ENCODE measurements at places on chromosomes 4 and X.

DNA sequence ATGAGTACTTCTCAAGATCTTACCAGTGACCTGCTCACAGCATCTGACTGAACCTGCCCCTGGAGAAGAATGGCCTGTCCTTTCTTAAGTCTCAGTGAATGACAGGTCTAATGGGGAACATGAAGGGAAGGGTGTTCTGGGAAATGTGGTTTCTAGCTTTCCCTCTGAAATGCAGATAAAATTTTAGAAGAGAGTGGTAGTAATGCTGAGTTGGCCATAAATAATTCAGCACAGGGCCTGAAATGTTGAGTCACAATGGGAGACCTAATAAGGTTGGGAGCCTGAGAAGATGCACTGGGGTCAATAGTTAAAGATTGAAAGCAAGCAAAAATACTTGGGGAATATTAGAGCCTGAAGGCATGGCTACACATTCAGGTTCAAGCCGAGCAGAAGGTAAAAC, 214.9 kb upstream of the ARHGAP24 start:
- no peak for DNase-seq

DNA sequence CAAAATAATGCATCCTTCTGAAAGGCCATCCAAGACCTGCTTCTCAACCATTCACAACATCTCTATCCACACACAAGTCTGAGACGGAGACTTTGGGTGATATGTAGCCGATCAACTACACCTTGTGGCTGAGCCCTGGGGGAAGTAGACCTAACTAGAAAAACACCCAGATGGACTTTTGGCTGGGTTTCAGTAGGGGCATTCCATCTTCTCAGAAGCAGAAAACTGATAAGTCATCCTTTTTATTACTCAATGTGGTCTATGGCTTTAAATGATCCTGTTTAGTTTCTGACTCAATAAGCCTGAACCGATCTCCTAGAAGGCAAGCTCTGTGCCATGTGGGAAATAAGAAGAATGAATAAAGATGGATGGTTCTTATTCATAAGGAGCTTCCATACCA, 82.5 kb upstream of the AFF2 start:
- DNase-seq, result no peak

- peak; percentile 1 for DNase-seq
Observed at GRCh38 chr4:98260047-98260578, 1.1 kb upstream of the RAP1GDS1 start.

DNA sequence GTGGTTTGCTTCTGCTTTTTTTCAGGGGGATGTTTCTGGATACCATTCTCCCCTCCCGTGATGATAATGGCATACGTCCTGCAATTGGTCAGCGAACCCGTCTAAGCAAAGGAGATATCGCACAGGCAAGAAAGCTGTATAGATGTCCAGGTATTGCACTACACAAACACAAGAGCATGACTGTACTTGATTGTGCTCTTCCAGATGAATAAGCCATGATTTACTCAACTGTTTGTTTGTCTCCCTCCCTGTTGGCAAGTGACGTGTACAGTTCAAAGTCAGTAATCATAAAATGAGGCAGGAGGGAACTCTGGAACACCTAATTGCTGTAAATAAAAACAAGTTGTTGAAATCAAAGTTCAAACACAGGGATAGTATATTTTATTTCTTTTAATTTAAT, 141.4 kb downstream of the TLL1 start:
- no peak for DNase-seq

DNA sequence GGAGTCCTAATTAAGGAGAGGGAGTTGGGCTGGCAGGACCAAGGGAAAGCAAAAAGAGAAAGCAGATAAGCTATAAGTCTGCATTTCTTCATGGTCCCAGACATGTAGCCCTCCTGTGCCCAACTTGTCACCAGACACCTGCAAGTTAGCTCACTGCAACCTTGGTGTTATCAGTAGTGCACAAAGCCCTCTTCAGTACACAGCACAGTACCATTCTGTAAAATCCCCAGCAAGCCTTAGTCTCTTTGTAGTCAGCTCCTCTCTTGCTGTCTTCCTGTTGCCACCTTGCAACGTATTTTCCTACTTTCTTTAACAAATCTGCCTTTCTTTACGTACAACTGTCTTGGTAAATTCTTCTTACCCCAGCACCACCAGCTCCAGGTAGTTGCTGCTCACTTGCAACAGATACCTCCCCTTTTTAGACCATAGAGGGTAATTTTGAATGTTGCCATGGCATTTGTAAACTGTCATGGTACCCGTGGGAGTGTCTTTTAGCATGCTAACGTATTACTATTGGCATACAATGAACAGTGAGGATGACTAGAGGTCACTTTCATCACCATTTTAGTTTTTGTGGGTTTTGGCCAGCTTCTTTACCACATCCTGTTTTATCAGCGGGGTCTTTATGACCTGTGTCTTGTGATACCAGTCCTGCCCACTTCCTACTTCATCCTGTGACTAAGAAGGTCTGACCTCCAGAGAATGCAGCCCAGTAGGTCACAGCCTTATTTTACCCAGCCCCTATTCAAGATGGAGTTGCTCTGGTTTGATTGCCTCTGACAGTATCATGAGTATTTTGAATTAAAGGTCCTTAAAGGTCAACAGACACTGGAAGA, 28.3 kb upstream of the AP1S2 start:
- DNase-seq, result no peak

DNA sequence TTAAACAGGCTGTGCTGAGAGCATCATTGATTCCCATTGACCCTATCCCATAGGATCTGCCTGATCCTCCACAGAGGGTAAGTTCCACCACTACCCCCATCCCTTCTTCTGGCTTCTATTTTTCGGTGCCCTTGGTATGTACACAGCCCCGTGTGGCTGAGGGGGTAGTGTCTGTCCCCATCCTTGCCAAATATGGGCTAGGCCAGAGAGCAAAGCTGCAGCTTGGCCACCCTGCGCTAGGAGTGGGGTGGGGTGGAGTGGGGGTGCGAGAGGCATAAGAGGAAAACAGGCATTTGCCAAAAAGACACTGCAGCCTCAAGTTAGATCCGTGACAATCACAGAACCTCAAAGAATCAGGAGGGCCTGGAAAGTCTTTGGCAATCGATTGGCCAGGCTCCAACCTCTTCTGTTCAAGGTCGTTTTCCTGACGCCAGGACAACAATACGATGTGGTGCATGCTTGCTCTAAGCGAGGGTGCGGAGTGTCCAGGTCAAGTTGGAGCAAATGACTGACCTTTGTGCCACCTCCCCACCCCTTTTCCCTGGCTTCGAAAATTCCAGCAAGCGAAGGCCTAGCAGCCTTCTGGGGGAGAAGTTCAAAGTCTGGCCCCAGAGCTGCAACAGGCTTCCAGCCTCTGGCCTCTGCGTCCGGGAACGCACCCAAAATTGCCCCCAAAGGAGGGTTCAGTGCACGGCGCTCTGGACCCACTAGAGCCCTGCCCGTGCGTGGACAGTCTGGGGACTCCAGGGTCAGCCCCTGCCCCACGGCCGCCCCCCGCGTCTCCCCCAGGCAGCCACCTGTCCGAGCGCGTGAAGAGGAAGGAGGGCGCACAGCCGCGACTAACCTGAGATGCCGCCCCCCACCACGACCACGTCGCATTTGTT, 598 bp downstream of the MAOB start:
- no peak for DNase-seq

DNA sequence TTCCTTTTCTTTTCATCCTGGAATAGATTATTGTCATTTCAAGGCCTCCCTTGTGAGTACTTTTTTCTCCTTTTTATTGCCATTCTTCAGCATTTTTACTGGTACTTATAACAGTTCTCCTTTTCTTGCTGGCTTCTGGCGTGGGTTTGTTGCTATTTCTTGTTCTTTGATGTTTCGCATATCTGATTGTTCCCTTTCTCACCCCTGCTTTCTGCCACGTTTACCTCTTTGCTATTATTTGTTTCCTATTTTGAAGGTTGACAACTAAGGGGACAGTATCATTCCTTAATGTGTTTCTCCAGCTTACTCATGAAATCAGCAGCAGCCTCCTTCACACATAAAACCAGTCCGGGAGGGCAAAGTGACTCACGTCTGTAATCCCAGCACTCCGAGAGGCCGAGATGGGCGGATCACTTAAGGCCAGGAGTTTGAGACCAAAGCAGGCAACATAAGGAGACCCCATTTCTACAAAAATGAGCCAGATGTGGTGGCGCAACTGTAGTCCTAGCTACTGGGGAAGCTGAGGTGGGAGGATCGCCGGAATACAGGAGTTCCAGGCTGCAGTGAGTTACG, 72.6 kb downstream of the DMD start:
- DNase-seq, result no peak

- DNase-seq, result no peak
Observed at GRCh38 chr4:87235020-87235671, 14.7 kb upstream of the KLHL8 start.

DNA sequence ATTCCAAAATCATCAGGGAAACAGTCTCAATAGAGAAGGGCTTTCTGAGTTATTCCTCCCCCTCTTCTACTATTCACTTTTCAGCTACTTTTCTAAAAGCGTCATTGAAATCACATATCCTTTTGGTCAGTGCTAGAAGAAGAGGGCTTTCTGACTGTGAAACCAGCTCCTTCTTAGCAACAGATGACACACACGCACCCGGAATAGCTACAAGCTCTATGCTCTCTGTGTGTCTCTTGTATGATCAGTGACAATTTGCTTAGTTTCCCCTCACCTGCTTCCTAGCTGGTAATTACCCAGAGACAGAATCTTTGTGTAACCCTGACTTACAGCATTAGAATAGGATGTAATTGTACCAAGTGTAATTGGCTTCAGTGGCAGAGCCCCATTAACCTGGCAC, 268.1 kb upstream of the SLITRK2 start:
- DNase-seq, result no peak

- DNase-seq, result no peak
Observed at GRCh38 chr4:111854494-111855087, 290.7 kb upstream of the FAM241A start.

DNA sequence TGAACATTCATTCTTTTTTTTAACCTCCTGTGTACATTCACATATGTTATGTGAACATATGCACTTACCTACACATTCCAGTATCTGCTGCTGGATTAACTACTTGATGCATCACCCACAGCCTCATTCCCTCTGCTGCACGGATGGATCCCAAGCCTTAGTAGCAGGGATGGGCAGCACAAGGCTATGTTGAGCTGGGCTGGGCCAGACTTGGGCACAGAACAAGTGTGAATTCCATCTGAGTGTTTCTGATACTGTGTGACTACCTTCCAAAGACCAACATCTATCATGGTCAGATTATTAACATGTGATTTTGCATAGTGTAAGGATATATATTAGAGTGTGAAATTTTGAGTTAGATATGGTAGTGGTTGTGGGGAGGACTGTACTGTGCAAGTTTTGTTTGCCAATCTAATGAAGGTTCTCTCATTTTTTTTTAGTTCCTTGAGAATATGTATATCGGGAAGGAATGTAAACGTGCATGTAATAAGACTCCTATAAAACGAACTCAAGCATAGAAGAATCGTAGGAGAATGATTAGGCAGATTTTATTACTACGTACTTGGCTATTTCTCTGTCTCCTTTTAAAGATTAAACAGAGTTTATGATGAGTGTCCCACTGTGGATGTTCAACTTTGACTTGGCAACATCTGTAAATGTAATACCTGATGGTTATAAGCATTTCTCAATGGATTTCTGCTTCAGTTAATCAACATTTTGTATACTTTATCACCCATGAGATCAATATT, 23.4 kb upstream of the STBD1 start:
- DNase-seq, result no peak

- no peak for DNase-seq
Observed at GRCh38 chr4:141220271-141220670, 424 bp upstream of the ZNF330 start.

- DNase-seq, result no peak
Observed at GRCh38 chr4:42339935-42340406, 57.3 kb upstream of the SHISA3 start.

DNA sequence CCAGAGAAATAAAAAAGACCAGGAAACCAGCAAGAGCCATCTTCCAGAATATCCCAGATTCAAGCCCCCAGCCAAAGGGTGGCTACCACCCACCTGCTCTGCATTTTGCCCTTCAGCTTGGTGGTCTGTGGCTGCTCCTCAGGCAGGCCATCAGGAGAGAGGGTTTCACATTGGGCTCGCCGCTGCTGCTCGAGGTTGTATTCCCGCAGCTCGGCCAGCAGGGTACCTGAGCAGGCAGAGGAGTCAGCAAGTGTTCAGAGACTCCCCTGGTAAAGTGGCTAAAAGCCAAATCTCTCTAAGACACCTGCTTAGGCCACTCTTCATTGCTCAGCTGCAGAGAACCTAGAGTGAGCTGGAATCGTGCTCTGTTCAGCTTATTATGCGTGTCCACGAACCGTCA, 110.8 kb upstream of the HSD17B10 start:
- no peak for DNase-seq

- no peak for DNase-seq
Observed at GRCh38 chr4:117135634-117136354, 50.4 kb upstream of the TRAM1L1 start.

DNA sequence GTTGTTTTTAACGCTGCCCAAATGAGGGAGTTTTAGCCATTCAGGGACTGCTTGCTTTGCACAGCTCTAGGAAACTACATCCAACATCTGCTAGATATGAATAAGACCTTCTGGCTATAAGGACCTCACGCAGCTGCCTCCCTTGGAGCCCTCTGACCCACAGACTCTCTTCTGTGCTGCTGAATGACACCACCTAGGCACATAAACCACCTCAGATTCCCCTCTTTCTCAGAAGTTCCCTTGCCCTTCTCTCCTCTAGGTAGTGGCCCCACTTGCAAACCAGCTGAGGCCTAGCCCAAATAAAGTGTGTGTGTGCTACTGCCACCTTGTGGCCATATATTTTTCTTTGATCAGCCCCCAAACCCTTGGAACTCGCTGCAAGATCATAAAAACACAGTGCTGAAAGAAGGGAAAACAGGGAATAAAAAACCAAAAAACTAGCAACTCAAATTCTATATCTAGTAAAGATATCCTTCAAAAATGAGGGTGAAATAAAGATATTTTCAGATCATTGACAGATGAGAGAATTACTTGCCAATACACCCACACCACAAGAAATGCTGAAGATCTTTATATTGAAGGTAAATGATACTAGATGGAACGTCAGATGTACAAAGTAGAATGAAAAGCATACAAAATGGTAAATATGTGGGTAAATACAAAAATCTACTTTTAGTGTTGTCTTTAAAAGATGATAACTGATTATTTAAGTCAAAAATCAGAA, 265.9 kb downstream of the ADAMTS3 start:
- no peak for DNase-seq

- no peak for DNase-seq
Observed at GRCh38 chr4:184732126-184732525, 1.8 kb downstream of the CENPU start.

DNA sequence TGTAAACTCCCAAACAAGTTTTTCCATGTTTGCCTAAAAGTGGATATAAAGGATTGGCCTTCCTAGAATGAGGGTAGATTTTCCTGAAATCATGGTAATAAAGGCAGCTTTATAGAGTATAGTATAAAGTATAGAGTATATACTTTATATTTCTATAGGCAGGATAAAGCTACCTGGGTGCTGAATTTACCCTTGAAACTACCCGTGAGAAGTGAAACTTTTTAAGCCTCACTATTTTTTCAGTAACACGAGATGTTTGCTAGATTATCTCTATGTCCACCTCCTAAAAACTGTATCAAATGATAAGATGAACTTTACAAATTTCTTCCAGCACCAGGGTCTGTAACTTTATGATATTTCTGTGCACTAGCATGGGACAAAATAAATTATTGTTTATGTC, 340.0 kb upstream of the GALNTL6 start:
- no peak for DNase-seq

- no peak for DNase-seq
Observed at GRCh38 chrX:149493567-149494562, 11.2 kb downstream of the IDS start.

- DNase-seq, result no peak
Observed at GRCh38 chr4:61533140-61533539, 333.0 kb downstream of the ADGRL3 start.

GRCh38 chr4:136855886-136856285, 676.4 kb downstream of the PCDH18 start:
- no peak for DNase-seq
